ENCODE measurements at places on chromosomes 2 and 18.

DNA sequence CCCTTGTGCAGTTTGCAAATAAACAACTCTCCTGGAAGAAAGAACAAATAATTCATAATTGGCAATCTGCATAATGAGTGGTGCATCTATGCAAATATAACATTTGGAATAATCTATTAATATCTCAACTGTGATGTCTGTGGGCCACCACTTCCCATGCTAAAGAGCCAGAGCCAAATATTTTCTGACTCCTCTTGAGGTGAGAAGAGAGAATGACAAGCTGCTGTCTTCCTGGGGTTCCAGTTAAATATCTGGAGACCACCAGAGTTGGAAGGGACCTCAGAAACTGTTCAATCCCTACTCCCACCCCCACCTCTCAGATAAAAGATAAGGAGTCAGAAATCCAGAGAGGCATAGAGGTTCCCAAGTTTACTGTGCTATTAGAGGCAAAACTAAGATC lies 241.0 kb upstream of the SLC14A2 start:
- ATAC-seq, result no peak

DNA sequence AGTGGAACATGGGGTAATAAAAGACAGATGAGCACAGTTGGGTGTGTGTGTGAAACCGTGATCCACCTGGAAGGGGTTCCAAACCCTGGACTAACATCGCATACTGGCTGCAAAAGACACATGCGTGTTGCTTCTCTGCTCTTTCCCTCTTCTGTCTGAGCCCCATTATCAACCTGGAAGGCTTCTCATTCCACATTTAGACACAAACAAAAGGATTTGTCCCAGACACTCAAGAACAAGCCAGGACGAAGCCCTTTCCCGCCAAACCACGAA lies 7.0 kb upstream of the SP9 start:
- no peak for ATAC-seq

- ATAC-seq, result no peak
Measured at GRCh38 chr2:218566296-218566695, 1.9 kb downstream of the USP37 start.

DNA sequence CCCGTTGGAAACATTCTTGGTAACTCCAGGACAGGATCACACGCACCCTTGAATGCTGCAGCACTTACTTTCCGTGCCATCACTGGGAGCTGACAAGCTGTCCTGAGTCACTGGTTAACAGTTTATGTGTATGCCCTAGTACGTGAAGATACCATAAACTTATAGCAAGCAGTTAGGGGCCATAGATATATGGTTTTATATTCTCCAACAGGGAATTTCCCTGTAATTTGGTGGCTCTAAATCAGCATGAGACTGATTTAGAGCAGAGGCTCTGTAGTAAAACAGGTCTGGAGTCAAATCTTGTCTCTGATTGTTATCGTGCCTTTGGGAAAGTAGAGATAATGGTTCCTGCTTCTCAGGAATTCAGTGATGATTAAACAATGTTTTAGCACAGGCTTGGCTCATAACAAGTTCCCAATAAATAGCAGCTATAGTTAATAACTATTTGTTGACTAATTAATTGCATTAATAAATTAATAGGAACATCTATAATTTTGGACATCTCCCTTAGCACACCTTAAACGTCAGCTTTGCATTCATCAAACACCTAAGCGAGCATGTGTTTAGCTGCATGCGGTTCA lies 215.2 kb downstream of the VAPA start:
- no peak for ATAC-seq

DNA sequence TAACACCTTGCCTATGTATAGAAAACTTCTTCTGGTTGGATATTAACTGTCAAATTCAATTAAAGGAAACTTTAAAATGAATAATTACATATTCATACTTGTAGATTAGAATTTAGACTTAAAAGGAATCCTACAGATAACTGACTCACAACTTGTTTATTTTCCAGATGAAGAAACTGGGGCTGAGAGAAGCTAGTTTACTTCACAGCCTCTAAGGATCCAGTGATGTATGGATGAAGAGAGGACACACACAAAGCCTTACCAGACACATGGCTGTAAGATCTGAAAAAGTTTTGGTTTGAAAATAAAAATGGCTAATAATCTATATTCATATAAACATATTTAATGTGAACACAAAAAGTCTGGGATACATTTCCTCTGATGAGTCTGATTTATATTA lies 72.3 kb downstream of the PRELID3A start:
- no peak for ATAC-seq

DNA sequence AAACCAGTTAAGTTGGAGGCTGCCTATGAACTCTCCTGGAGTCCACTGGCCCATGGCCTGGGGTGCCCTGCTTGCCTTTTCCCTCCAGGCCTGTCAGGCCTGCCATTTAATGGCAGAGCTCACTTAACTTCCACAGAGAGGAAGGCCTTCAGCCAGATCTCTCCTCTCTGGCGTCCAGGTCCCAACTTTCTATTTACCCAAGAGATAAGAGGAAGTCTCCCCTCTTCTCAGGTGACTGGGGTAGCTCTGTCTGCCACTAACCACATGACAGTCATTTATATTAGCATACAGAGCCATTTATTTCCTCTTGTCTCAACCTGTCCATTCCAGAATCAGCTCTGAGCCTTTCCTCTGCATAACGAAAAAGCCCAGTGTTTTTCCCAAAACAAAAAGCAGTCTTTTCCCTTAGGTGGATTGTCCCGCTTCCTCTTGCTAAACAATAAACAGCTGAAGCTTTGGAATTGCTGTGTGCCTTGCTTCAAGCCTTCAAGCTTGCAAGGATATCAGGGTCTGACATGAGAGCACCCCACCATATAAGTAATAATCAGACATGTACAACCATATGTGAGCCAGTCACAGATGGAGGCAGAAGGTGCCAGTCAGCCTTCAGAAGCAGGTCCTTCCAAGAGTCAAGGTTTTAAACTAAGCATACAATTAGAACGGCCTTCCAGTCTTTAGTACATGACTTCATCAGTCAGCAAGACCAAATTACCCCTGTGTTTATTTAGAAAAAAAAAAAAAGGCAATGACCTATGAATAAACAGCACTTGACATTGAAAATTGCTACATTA lies 71.2 kb upstream of the STPG4 start:
- no peak for ATAC-seq

- ATAC-seq, result no peak
Measured at GRCh38 chr2:212145121-212145520, 393.5 kb downstream of the ERBB4 start.

DNA sequence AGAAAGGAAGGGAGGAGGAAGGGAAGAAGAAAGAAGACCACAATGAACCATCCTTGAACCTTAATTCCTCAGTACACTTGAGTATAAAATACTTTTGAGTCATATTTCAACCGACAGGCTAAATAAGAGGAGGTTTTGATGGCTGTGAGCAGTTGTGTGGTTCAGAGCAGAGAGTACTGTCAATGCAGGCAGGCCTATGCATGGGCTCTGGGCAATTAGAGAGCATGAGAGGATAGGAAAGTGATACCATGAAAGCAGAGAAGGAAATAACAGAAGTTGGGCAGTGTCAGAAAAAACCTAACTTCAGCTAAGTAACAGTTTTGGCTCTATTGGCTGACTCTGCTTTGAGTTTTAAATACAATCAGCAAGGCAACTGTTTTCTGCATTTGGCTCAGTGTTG lies 123.6 kb upstream of the STK17B start:
- ATAC-seq, result no peak

DNA sequence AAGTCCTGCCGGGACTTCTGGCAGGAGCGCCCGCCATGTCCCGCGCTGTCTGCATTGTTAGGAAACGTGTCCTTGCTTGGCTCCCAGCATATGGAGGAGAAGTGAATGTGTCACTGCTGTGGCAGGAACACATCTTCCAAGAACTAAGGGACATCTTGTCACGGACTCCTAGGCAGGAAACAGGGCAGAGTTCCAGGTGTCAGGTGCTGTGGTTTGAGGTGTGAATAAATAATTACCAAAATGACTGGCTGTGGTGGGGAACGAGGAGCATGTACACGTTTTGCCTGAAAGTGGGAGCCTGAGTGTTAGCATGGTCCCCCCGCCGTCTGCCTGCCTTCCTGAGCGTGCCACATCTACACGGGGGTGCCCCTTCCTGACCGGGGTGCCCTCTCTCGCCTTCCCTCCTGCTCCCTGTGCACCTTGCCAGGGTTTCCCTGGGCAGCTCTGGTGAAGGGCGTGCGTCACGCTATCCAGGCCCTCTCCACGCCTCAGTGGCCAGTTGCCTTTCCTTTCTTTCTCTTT lies 237.5 kb downstream of the LDLRAD4 start:
- no peak for ATAC-seq

- no peak for ATAC-seq
Measured at GRCh38 chr2:80515964-80516363, 211.4 kb upstream of the LRRTM1 start.

DNA sequence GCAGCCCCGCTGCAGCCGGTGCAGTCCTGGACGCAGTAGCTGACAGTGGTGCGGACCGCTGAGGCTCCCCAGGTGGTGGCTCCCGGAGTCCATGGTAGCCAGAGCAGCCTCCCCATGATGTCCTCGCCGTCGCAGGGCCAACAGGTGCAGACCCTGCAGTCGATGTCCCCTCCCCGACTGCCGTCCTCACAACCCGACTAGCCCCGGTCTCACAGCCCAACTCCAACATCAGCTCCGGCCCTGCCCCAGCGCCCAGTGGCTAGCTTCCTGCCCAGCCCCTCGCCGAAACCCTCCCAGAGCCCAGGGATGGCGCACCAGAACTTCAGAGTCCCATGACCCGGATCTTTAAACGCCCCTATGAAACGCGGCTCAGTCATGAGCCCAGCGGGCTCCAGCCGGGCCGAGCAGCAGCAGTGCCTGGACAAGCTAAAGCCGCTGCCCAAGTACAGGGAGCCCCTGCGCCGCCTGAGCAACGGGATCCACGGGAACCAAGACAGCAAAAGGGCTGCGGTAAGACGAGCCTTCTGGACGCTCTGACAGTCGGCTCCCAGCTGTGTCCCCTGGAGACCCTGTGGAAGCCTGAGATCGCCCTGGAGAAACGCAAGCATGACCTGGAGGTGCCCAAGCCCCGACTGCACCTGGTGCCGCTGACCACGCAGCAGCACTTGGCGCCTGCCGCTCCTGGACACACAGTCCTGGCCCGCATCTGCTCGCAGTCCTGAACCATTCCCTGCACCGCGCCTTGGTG lies 53.8 kb upstream of the TUBA3E start:
- ATAC-seq, result no peak

DNA sequence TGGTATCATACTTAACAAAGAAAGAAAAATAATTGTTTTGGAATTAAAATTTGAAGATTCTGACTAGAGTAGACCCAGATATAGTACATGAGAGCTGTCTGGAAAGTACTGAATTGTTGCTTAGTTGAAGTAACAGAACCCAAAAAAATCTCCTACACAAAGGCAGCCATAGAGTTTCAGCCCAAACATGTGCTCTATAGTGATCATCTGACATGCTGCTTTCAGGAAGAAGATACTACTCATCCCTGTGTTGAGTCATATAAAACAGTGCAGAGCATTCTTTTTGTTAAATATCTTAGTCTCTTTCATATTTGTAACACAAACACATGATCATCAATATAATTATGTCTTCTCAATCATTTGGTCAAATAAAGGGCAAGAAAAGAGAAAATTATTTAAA lies 84.8 kb upstream of the PTPRM start:
- no peak for ATAC-seq

DNA sequence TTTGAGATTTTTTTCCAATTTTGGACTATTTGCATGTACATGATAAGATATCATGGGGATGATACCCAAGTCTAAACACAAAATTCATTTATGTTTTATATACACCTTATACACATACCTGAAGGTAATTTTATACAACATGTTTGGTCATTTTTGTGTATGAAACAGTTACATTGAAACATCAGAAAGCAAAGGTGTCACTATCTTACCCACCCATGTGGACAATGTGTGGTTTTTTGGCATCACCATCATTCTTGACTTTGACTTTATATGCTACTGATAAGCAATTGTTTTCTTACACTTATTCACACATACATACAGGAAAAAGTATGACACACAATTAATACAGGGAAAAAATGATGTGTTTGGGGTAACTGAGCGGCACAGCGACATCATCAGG lies 51.0 kb upstream of the ACVR1 start:
- ATAC-seq, result no peak

- ATAC-seq, result no peak
Measured at GRCh38 chr2:65371074-65371434, 61.3 kb downstream of the SPRED2 start.

- ATAC-seq, result no peak
Measured at GRCh38 chr2:224126003-224126402, 86.9 kb upstream of the SERPINE2 start.

GRCh38 chr18:63365876-63366212 lies 1.2 kb downstream of the KDSR start:
- ATAC-seq, result no peak

- ATAC-seq, result no peak
Measured at GRCh38 chr2:121570036-121570666, 39.5 kb downstream of the RNU4ATAC start.

GRCh38 chr2:177184606-177185005 lies 28.0 kb upstream of the HNRNPA3 start:
- ATAC-seq, result no peak

DNA sequence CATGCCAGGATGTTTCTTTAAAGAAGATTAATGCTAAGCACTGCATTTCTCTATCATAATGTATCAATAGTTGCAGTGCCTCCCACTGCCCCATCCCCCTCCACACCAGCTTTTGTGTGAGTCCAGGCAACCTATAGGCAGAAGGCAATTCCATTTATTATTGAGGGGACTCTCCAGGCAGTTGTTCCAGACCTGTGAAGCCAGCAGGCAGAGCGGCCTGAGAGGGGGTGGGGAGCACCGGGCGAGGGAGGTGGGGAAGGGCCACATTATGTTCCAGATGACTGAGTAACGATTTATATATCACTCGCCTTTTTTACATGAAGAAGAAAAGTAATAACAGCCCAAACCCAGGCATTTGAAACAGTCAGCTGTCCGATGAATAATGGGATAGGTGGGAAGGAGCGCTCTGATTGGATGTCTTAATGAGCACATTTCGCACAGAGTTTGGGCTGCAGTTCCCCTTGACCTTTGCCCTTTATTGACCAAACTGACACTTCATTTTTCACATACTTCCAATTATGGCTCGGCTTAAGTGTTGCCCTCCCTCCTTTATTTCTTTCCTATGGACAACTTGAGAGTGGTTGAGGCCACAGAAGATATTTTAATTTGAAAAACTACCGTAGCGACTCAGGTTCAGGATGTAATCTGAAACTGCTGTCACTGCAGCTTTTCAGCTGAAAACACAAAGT lies 34.4 kb downstream of the MEIS1 start:
- ATAC-seq, result no peak

DNA sequence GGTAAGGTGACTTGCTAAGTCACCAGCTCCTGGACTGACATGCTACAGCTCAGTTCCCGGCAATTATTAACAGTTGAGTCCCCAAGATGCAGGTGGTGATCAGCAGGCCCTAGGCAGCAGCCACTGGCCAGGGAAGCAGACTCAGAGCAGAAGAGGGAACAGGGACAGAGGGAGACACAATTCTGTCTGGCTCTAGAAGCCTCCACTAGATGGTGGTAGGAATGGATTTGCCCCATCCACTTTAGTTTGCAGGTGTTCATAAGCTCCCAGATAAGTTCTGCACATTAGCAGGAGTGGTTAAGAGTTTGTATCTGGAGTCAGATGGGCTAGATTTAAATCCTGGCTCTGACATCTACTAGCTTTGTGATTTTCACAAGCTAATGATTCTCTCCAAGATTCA lies 25.5 kb upstream of the SLC1A4 start:
- ATAC-seq, result no peak
